CD4-positive, alpha-beta memory T cell (primary cell): ENCODE measurements at places on chromosomes 16 and 17. TPM values are rescaled to one million over a fixed set of nuclear protein-coding genes. Genes with fewer than 3 reads are reported as not detected.

- H3K4me1 ChIP-seq: no peaks in the 10 kb centered on the region
- H3K27me3 ChIP-seq: no peaks in the 10 kb centered on the region
- no peak overlapping the region for H3K27ac ChIP-seq
- no peaks in the 10 kb centered on the region for H3K36me3 ChIP-seq
Observed at GRCh38 chr16:49416001-49416675, 42.5 kb downstream of the C16orf78 start.

- no peaks in the 10 kb centered on the region for H3K27me3 ChIP-seq
- no peaks in the 10 kb centered on the region for H3K36me3 ChIP-seq
- peaks cover 9% of the 10 kb centered on the region for H3K4me1 ChIP-seq
- DNase-seq: no peak
- no peak overlapping the region for H3K4me3 ChIP-seq
Observed at GRCh38 chr17:17739388-17740066, 58.3 kb downstream of the RAI1 start.

- H3K27me3 ChIP-seq: no peaks in the 10 kb centered on the region
- no peak overlapping the region for H3K4me3 ChIP-seq
- DNase-seq: no peak
- H3K27ac ChIP-seq: no peak overlapping the region
- H3K36me3 ChIP-seq: no peaks in the 10 kb centered on the region
Observed at GRCh38 chr16:47928008-47928407, 227.8 kb downstream of the ABCC12 start.

GRCh38 chr16:5215901-5216300 lies 118.3 kb upstream of the EEF2KMT start:
- H3K4me1 ChIP-seq: no peaks in the 10 kb centered on the region
- no peak for DNase-seq
- H3K4me3 ChIP-seq: no peak overlapping the region
- no peaks in the 10 kb centered on the region for H3K36me3 ChIP-seq

MT1A gene
- not detected for total RNA-seq

DNA sequence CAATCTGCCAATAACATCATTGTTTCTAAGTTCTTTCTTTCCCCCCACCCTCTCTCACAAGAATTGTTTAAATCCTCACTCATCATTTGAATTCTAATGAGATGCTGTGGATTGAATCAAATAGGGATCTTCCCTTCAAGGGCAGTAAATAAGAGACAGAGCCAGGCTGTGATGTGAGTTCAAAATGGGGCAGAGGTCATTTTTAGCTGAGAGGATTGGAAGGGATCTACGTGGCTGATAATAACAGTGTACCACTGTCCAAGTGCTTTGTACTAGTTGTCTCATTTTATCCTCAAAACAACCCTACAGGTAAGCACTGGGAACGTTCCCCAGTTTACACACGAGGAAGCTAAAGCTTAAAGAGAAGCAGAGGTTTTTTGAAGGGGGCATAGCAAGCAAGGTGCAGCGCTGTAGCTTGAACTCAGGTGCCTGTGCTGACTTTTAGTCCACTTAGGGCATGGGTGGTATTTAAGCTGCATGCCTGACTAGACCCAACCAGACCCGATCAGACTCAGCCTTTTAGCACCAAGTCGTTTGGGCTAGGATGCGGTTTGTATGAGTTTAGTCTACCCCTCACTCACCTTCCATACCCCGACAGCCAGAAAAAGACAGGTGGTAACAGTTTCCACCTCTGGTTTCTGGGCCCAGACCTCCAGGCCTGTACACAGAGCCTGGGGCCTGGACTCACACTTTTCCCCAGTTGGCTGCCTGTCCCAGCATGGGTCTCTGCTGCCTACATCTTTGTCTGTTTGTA lies 39.2 kb upstream of the CCR7 start:
- peaks cover 100% of the 10 kb centered on the region for H3K4me1 ChIP-seq
- DNase-seq: no peak
- H3K27ac ChIP-seq: peak overlapping the region; percentile 97

C1QTNF8 gene
- total RNA-seq: not detected

GRCh38 chr16:49455991-49456745 lies 82.6 kb downstream of the C16orf78 start:
- H3K27ac ChIP-seq: no peak overlapping the region
- DNase-seq: no peak
- H3K36me3 ChIP-seq: no peaks in the 10 kb centered on the region
- no peaks in the 10 kb centered on the region for H3K27me3 ChIP-seq
- H3K4me3 ChIP-seq: no peak overlapping the region
- no peaks in the 10 kb centered on the region for H3K4me1 ChIP-seq

OR4D1 gene
- 2.2 TPM for total RNA-seq

GRCh38 chr17:81396722-81397313 lies 1.6 kb downstream of the BAHCC1 start:
- DNase-seq: no peak
- peaks cover 72% of the 10 kb centered on the region for H3K27me3 ChIP-seq
- H3K4me1 ChIP-seq: peaks cover 62% of the 10 kb centered on the region
- H3K36me3 ChIP-seq: no peaks in the 10 kb centered on the region

DNA sequence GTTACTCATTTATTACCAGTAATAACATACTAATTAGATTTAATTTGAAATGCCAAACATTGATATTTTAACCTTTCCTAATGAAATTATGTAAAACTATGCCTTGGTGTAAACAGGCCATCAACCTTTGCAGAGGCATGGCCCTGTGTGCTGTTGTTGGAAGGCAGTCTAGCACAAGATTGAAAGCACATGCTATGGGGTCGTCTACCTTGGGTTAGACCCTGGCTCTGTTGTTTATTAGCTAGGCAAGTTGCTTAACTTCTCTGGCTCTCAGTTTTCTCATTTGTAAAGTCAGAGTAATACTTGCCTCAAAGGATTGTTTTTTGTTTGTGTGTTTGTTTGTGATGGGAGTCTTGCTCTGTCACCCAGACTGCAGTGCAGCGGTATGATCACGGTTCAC lies 9.4 kb upstream of the CDR2 start:
- peaks cover 26% of the 10 kb centered on the region for H3K4me1 ChIP-seq
- H3K27ac ChIP-seq: no peak overlapping the region
- no peak overlapping the region for H3K4me3 ChIP-seq
- H3K27me3 ChIP-seq: no peaks in the 10 kb centered on the region
- no peaks in the 10 kb centered on the region for H3K36me3 ChIP-seq

MRPL38 gene
- total RNA-seq: 142 TPM

HOXB2 gene
- 39.2 TPM for total RNA-seq

GRCh38 chr17:1375615-1376014 lies 24.4 kb downstream of the YWHAE start:
- no peaks in the 10 kb centered on the region for H3K27me3 ChIP-seq
- H3K36me3 ChIP-seq: no peaks in the 10 kb centered on the region
- H3K27ac ChIP-seq: peak overlapping the region; percentile 40
- no peak overlapping the region for H3K4me3 ChIP-seq

- no peak overlapping the region for H3K4me3 ChIP-seq
- no peaks in the 10 kb centered on the region for H3K36me3 ChIP-seq
- H3K27ac ChIP-seq: no peak overlapping the region
- no peaks in the 10 kb centered on the region for H3K27me3 ChIP-seq
Observed at GRCh38 chr16:79915761-79916160, 315.2 kb upstream of the MAF start.

- H3K36me3 ChIP-seq: no peaks in the 10 kb centered on the region
- no peak for DNase-seq
- no peak overlapping the region for H3K27ac ChIP-seq
- H3K4me3 ChIP-seq: no peak overlapping the region
- no peaks in the 10 kb centered on the region for H3K27me3 ChIP-seq
- no peaks in the 10 kb centered on the region for H3K4me1 ChIP-seq
Observed at GRCh38 chr16:54320697-54321340, 34.2 kb upstream of the IRX3 start.

GRCh38 chr16:4580250-4580649 lies 24.1 kb downstream of the C16orf96 start:
- no peak overlapping the region for H3K4me3 ChIP-seq
- no peaks in the 10 kb centered on the region for H3K4me1 ChIP-seq
- H3K36me3 ChIP-seq: no peaks in the 10 kb centered on the region
- no peak for DNase-seq

DNA sequence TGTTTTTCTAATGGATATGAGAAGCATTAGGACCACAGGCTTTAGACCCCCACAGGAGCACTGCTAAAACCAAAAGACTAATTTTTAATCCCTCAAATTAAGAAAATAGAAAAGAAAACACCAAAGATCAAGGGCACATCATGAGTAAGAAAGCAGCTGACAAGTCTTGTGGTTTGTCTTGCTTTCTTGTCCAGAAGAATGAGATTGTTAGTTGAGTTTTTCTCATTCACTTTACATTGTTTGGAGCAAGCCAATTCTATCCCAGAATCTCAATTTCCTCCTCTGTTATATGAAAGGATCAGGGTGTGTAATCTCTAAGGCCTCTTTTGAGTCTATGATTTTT lies 899.0 kb downstream of the KCNJ2 start:
- no peak for DNase-seq
- no peaks in the 10 kb centered on the region for H3K27me3 ChIP-seq
- H3K36me3 ChIP-seq: no peaks in the 10 kb centered on the region
- H3K4me3 ChIP-seq: no peak overlapping the region
- H3K4me1 ChIP-seq: no peaks in the 10 kb centered on the region

- no peak for DNase-seq
- no peak overlapping the region for H3K4me3 ChIP-seq
- no peaks in the 10 kb centered on the region for H3K27me3 ChIP-seq
- peaks cover 49% of the 10 kb centered on the region for H3K4me1 ChIP-seq
- H3K27ac ChIP-seq: no peak overlapping the region
Observed at GRCh38 chr16:8864480-8865110, 4.2 kb downstream of the CARHSP1 start.

DNA sequence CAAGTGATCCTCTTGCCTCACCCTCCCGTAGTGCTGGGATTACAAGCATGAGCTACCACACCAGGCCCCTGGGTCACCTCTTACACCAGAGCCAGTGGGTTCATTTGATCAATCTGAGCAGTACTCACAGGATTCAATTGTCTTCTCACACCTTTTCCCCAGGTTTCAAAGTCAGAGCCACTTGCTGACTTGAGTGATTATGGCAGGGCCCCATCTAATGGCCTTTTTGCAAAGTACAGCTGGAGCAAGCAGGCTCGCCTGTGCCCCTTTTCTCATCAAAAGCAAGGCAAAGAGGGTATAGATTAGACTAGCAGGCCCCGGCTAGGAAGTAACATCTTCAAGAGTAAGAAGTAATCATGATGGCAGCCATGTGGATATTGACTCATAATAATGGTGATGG lies 114.8 kb upstream of the NOL11 start:
- H3K27me3 ChIP-seq: no peaks in the 10 kb centered on the region
- H3K36me3 ChIP-seq: no peaks in the 10 kb centered on the region
- no peak overlapping the region for H3K4me3 ChIP-seq
- H3K4me1 ChIP-seq: no peaks in the 10 kb centered on the region

TBC1D3B gene
- total RNA-seq: 11.5 TPM

DNA sequence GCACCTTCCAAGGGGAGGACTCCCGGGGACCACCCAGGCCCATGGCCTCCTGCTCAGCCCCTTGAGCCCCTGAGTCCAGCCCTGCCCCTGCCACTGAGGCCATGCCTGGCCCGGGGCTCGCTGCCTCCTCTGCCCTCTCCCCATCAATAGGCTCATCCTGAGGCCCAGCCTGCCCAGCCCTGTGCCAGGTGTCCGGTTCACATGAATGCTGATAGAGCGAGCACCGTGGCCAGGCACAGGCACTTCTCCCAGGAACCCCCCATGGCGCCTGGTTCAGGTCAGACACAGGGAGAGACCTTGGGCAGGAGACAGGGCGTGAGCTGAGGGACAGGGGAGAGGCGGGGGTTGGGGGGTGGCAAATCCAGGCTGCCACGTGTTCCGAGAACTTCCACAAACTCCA lies 2.8 kb upstream of the PVALEF start:
- no peak for DNase-seq
- no peaks in the 10 kb centered on the region for H3K4me1 ChIP-seq
- peaks cover 3% of the 10 kb centered on the region for H3K27me3 ChIP-seq
- no peak overlapping the region for H3K4me3 ChIP-seq

DYNLL2 gene
- total RNA-seq: 45.6 TPM

DNA sequence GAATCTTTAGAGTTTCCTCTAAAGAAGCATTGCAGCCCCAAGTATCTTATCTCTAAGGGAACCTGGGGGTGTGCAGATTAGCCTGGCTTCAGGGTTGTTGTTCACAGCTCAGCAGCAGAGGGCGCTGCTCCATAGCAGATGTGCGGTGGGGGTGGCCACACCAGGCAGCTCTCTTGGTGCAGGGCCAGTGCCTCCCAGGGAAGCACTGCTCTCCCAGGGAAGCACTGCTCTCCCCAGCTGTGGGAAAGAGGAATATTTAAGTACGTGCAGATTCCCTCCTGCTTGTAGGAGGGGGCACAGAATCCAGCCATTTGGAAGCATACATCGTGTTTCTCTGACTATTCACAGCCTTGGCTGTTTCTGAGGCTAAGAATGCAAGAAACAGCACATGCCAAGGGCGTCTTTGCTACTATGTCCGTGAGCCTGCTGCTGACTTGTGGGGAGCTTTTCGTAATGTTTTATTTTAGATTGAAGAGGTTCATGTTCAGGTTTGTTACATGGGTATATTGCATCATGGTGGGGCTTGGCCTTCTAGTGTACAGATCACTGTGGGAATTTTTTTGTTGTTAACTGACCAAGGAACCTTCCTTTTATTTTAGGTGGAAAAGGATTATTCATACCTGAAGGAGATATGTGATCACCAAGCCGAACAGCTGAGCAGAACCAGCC lies 217.8 kb downstream of the SPECC1 start:
- no peak overlapping the region for H3K27ac ChIP-seq
- peak; percentile 60 for DNase-seq
- H3K4me1 ChIP-seq: no peaks in the 10 kb centered on the region
- no peaks in the 10 kb centered on the region for H3K27me3 ChIP-seq

TPPP3 gene
- total RNA-seq: not detected

DNA sequence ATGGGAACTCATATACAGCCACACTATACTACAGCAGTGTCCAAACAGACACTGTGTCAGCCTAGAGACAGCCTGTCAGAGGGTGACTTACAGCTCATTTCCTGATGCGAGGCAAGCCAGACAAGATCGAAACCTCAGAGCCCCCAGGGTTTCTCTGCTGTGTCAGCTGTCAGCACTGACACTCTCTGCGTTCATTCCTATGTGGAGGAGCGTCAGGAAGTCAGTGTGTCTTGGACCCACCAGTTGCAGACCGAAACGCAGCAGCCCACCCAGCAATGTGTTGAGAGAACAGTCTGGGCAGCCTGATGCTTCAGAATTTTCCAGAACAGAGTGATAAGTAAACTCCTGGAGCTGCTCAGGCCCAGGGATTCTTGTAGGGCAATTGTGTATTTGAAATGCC lies 20.6 kb upstream of the MAPT start:
- H3K27me3 ChIP-seq: no peaks in the 10 kb centered on the region
- no peak for DNase-seq
- H3K27ac ChIP-seq: no peak overlapping the region
- H3K4me3 ChIP-seq: peak overlapping the region; percentile 2
- peaks cover 16% of the 10 kb centered on the region for H3K4me1 ChIP-seq
- H3K36me3 ChIP-seq: no peaks in the 10 kb centered on the region

- H3K27me3 ChIP-seq: no peaks in the 10 kb centered on the region
- H3K4me3 ChIP-seq: no peak overlapping the region
- no peaks in the 10 kb centered on the region for H3K36me3 ChIP-seq
- no peak overlapping the region for H3K27ac ChIP-seq
Observed at GRCh38 chr17:43353393-43353792, 45.4 kb upstream of the ARL4D start.

SALL1 gene
- total RNA-seq: not detected
